NCI-H2029 treated with DMSO at 0.1 percent for 48 hours (cell line): ENCODE measurements at places on chromosomes 4 and X.

DNA sequence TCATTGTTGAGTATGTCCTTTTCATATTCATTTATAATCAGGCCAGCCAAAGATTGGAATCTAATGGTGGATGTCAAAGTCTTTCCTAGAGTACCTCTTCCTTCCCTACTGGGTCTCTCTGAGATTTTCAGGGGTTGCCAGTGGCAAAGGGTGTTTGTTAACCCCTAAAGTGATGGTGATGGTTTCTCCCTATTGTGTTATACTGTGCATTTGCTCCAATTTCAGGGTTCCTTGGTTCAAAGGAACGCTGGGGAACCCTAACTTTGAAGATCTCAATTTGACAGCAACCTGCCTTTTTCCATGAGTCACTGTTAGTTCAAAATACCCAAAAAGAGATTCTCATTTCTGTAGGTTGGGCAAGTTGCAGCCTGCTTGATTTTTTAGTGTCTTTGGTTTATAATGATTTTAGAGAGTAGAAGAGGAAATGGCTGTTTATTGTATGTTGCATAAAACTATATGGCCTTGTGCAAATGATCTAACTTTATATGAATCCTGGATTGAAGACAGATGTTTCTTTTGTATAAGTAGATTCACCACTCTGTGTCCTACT, 23.0 kb downstream of the GAB1 start:
- no peak for DNase-seq

- no peak for DNase-seq
These were observed 109.5 kb downstream of the PRR32 start for GRCh38 chrX:126929071-126929470.

GRCh38 chrX:130885996-130886395, 17.0 kb downstream of the ENOX2 start:
- no peak for DNase-seq

GRCh38 chr4:83308672-83309071, 24.1 kb upstream of the COQ2 start:
- no peak for DNase-seq

DNA sequence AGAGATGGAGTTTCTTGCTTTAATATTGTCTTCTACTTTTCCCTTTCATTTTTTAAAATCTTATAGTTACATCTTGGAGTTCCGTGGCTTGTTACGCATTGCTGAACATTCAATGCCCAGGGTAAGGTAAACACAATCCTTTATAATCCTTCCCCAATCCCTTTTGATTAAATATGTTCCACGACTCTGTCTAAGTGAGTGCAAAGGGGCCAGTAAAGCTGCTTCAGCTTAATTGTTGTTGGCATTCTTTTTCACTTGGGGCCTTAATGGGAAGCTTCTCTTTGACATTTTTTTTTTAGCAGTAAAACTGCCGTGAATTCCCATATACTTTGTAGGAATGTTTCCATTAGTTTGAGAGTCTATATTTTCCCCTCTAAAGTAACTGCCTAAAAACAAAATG, 1028.1 kb downstream of the C4orf33 start:
- DNase-seq = no peak

GRCh38 chr4:106019771-106020170, 124.5 kb downstream of the NPNT start:
- DNase-seq = no peak

- DNase-seq = no peak
These were observed 637.8 kb upstream of the ADGRL3 start for GRCh38 chr4:60562334-60562733.
